ENCODE measurements at places on chromosomes 5 and 9.

DNA sequence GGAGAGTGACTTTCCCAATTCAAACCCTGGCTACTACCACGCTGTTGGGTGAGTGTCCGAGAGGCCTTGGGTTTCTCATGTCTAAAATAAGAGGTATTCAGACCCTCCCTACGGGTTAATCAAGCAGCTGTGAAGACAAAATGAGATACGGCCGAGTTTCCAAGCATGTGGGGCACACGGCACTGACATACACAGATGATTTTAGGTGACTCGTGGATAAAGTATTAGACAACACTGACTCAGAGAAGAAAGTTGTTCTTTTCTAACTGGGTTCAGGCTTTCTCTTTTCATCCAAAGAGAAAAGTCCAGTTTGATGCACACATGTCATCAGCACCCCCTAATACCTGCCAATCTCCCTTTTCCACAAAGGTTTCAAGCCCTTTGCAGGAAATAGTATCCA, 15.6 kb downstream of the FOXI1 start:
- DNase-seq = no peak

GRCh38 chr5:1670351-1670750, 129.3 kb downstream of the MRPL36 start:
- no peak for DNase-seq

DNA sequence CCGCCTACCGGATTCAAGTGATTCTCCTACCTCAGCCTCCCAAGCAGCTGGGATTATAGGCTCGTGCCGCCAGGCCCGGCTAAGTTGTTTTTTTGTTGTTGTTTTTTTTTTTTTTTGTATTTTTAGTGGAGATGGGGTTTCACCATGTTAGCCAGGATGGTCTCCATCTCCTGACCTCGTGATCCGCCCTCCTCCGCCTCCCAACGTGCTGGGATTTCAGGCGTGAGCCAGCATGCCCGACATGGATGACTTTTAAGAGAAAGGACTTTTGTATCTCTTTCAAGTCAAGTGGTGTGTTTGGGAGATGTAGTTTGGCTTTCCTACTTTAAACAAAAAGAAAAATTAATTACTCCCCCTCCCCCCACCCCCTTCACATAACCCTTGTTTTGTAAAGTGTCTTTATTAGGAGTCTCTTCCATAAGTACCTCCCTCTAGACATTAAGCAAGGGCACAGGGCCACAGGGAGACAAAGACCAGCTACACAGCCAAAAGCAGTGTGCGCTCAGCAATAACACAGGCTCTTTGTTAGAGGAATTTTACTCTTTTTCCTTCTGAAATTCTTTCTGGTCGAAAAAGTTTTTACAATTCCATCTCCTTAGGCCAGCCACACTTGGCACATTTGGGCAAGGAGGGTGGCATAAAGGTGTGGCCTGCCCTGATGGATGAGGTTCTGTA, 31.2 kb downstream of the JAKMIP2 start:
- DNase-seq = no peak

GRCh38 chr5:140110646-140110957, 3.3 kb upstream of the PURA start:
- DNase-seq = no peak

DNA sequence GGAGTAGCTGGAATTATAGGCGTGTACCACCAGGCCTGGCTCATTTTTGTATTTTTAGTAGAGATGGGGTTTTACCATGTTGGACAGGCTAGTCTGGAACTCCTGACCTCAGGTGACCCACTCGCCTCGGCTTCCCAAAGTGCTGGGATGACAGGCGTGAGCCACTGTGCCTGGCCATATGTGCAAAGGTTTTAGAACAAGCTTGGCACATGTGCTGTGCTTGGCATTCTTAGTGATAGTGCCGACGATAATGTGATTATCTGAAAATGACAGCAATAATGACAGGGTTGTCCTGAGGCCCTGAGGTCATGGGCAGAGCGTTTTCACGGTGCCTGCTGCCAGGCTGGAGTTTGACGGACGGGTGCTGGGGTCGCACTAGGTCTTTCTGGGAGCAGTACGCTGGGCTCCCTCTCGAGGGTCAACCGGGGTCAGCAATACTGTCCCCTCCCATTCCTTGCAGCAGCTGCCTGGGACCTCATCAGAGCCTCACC, 42.6 kb downstream of the HMCN2 start:
- DNase-seq = no peak
